ENCODE measurements at places on chromosomes 12 and 14.

DNA sequence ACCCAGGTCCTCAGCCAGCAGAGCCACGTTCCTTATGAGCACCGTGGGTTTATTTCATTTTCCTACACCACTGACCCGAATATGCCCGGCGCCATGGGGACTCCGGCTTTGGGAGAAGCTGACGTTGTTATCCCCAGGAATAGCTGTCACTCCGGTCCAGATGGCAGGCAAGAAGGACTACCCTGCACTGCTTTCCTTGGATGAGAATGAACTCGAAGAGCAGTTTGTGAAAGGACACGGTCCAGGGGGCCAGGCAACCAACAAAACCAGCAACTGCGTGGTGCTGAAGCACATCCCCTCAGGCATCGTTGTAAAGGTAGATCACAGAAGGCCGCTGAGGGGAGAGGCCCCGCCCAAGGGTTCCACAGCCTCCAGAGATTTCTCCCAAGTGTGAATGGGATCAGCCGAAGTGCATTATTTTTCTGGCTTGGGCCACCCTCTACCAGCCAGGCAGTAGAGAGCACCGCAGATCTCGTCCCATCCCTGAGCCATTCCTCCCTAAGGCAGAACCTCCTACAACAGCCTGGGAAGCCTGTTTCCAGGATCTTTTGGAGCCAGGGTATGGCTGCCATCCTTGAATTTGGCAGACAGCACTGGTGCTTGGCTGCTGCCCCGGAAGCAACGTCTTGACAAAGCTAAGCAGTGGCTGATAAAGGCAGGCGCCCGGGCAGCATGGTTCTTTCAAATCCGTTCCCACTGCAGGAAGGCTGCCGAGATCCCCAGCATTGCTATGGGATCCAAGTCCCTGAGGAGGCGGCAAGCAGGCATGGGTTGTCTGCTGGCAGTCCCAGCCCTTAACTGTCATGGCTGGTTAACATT is 17.8 kb downstream of the CDK2AP1 start:
- DNase-seq: no peak

- DNase-seq: peak; percentile 32
These were observed 5.7 kb downstream of the INF2 start for GRCh38 chr14:104694991-104695659.

GRCh38 chr12:113418213-113418879 is 3.8 kb upstream of the SDSL start:
- DNase-seq: no peak

DNA sequence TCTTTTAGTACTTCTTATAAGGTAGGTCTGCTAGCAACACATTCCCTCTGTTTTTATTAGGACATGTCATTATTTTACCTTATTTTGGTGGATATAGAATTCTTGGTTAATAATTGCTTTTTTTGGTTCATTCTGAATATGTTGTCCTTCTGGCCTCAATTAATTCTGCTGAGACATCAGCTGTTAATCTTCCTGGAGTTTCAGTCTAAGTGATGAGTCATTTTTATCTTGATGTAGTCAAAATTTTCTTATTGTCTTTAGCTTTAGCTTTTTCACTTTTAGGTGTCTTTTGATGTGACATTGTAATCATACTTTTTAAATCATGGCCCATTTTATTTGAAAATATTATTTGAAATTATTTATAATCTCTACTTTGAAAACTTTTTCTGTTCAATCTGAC is 104.9 kb upstream of the PMCH start:
- DNase-seq: no peak

DNA sequence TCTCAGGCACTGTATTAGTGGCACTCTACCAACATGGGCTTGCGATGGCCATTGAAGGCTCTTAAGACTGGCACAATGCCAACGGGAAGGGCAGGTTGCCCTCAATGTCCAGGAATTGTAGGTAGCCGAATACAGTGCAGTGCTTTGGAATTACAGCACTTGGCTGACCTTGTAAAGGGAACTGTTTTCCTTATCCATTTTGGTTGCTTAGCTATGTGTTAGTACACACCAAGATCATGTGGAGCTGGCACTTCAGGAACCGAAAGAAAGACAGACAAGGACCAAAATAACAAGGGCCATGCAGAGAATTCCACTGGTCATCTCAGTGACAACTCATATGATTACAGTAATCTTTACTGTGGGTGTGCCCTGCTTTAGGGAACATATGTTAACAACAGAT is 72.7 kb downstream of the DYRK2 start:
- no peak for DNase-seq

GRCh38 chr12:111105294-111105693 is 184.9 kb upstream of the MYL2 start:
- no peak for DNase-seq

GRCh38 chr12:84698576-84699333 is 213.8 kb downstream of the SLC6A15 start:
- DNase-seq: no peak

GRCh38 chr12:10807186-10807585 is at the start of gene TAS2R8:
TAS2R8 (minus strand) TSS chr12:10807286; CDS start chr12:10806980, 306 bp downstream.
- no peak for DNase-seq

- no peak for DNase-seq
These were observed 600 bp downstream of the SYT10 start for GRCh38 chr12:33438851-33439586.

GRCh38 chr14:68780358-68781160 is 12.3 kb downstream of the ZFP36L1 start:
- DNase-seq: peak; percentile 18

GRCh38 chr12:18492372-18493025 is 231.2 kb downstream of the PIK3C2G start:
- DNase-seq: no peak
